ENCODE measurements at places on chromosomes 2 and 18. TPM values are rescaled to one million over a fixed set of nuclear protein-coding genes. Genes with fewer than 3 reads are reported as not detected.

The GKN2 gene
- total RNA-seq = not detected

The MATN3 gene
- total RNA-seq = 1.0 TPM

The ZDBF2 gene
- total RNA-seq = 7.7 TPM

The FAM110C gene
- 9.2 TPM for total RNA-seq

The GPR45 gene
- not detected for total RNA-seq

The SATB2 gene
- total RNA-seq = 1.6 TPM

The ALLC gene
- not detected for total RNA-seq

The GIGYF2 gene
- 44.0 TPM for total RNA-seq

The MC4R gene
- total RNA-seq = under 0.01 TPM

The CHRNG gene
- not detected for total RNA-seq

The VWA3B gene
- not detected for total RNA-seq

The SCN3A gene
- not detected for total RNA-seq

The WDR33 gene
- 27.0 TPM for total RNA-seq
